CD4-positive, alpha-beta T cell (primary cell): ENCODE measurements at places on chromosomes 16 and 17.

DNA sequence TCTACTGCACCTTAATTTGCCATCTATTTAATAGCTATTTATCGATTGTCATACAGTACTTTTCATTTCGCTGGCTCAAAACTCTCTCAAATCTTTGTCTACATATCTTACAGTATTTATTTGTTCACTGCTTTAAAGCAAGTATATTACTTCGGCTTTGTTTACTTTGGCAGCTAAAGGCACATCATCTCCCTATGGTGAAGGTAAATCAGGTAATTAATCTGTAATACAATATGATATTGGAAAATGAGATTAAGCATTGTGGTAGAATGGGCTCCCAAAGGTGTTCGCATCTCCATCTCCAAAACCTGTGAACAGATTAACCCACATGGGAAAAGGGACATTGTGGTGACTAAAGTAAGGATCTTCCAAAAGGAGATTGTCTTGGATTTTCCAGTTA lies 6.5 kb downstream of the TMEM170A start:
- DNase-seq: no peak

GRCh38 chr16:75385507-75386152 lies 47.7 kb downstream of the CFDP1 start:
- peak; percentile 81 for DNase-seq

GRCh38 chr17:29715680-29716079 lies 93.0 kb upstream of the CORO6 start:
- DNase-seq: no peak

DNA sequence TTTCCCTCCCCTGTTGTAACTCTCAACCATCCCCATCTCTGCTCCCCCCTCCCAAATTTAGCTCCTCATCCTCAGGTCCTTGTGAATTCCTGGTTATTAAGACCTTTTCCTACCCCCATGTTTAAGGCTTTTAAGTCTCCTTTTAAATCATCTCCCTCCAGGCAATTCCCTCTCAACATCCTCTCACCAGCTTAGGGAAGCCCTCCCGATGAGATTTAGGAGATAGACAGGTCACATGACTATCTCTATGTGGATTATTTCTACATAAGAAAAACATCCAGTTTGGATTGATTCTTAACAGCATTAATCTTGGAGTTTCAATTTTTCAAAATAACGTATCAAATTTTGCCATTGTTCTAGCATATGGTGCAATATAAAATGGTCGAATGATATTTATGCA lies 12.5 kb upstream of the WSB1 start:
- no peak for DNase-seq

GRCh38 chr17:78174870-78175642 lies 6.7 kb downstream of the SYNGR2 start:
- no peak for DNase-seq

DNA sequence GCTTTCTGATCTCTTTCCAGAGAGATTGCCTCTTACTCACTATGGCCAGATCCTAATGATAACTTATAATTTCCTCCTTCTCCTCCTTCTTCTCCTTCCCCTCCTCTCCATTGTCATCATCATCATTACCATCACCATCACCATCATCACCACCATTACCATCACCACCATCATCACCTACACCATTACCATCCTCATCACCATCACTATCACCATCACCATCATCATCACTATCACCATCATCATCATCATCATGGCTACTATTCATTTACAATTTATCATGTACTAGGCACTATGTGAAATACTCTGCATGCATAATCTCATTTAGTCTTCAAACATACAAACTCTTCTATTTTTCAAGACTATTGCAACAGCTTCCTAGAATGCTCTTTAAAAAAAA lies 540.9 kb upstream of the C16orf82 start:
- DNase-seq: no peak

GRCh38 chr16:53968896-53969295 lies 264.9 kb downstream of the FTO start:
- DNase-seq: no peak

DNA sequence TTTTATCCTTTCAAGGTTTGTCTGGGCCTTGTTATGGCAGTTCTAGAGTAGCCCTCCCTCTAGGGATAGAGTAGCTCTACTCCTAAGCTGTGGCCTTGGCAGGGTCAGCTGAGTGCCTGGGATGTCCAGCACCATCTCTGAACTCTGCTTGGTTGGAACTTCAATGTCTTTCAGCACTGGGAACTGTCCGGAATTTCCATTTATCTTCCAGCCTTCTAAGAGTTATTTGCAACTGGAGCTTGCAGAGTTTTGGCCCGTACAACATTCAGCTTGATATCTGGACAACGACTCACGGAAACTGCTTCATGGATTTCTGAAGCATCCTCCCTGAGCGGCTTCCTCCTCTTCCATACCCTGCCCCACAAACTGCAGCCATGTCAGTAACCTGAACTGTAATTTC lies 22.9 kb downstream of the MMD start:
- DNase-seq: no peak

GRCh38 chr17:68567035-68567434 lies 34.1 kb downstream of the FAM20A start:
- no peak for DNase-seq

DNA sequence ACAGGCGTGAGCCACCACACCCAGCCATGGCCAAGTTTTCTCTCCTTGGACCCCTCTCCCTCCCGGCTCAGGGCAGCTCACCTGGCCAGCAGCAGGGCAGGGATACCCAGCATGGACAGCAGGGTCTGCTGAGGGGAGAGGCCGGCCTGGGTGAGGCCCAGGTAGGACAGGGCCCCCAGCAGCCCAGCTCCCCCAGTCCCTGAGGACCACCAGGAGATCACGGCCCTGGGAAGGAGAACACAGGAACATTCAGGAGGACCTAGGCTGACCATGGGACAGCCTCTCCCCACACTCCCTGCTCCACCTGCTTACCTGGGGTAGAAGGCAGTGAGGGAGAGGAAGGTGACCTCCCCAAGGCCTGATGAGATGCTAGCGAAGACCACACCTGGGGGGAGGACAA lies 5.6 kb downstream of the CLN3 start:
- DNase-seq: no peak

GRCh38 chr17:81056312-81056711 lies 21.4 kb downstream of the BAIAP2 start:
- no peak for DNase-seq

DNA sequence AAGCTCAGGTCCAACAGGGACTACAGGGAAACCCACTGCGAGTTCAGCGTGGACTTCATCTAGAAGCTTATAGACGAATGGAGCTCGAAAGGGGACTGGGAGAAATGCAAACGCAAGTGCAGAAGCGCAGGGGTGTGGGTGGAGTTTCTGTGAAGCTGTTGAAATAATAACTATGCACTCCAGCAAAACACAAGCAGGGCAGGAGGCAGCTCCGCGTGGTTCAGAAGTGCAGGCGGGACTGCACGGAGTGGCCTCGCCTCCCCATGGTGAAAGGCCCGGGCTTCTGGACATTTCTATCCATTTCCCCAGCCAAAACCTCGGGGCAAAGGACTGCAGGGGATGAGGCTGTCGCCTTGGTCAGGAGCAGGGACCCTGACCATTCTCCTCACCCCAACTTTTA lies 74.5 kb downstream of the ZNF423 start:
- DNase-seq: no peak

- DNase-seq: no peak
Observed at GRCh38 chr17:82849076-82849945, 9.5 kb upstream of the ZNF750 start.

- DNase-seq: no peak
Observed at GRCh38 chr16:62638964-62639870, 603.0 kb upstream of the CDH8 start.

- DNase-seq: no peak
Observed at GRCh38 chr16:86568677-86569623, 2.3 kb downstream of the FOXC2 start.

GRCh38 chr17:10875984-10876555 lies 38.2 kb upstream of the PIRT start:
- DNase-seq: no peak

DNA sequence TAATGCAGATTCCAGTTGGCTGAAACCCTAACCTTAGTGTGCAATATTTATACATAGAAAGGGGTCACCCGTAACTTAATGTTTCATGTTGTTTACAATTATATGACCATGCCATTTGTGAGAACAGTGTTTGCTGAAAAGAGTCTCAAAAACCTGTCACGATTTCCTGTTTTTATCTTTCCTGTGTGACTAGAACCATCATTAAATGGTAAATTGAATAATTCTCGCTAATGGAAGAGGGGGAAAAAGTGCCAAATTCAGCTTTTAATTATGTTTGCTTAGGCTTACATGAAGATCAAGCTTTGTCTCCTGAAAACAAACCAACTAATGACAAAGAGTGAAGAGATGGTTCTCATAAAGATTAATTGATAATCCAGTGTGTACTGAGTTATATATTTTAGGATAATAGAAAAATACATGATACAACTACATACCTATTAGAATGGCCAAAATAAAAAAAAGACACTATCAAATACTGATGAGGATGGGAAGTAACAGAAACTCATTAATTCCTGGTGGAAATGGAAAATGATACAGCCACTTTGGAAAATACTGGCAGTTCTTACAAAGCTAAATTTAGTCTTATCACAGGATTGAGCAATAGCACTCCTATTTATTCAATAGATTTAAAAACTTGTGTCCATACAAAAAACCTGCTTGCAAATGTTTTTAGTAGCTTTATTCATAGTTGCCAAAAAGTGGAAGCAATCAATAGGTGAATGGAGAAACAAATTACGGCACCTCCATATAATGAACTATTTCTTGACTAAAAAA lies 141.7 kb downstream of the CDK5R1 start:
- no peak for DNase-seq

DNA sequence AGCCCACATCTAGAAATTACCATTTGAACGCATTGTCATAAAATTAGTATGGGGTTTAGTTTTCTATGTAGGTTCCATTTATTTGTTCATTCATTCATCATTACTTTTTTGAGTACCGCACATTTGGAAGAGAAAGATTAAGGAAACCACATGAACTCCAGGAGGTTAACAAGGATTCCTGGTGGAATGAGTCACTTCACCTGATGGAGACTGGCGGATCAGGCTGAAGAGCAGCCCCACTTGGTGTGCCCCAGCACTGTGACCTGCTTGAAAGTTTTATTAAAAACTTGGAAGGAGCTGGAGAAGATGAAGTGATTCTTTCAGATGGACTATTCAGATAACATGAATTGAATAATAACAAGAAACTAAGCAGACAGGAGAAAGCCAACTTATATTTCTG lies 293.6 kb upstream of the CDH11 start:
- no peak for DNase-seq

GRCh38 chr16:85072947-85073346 lies 39.3 kb downstream of the CIBAR2 start:
- DNase-seq: no peak

DNA sequence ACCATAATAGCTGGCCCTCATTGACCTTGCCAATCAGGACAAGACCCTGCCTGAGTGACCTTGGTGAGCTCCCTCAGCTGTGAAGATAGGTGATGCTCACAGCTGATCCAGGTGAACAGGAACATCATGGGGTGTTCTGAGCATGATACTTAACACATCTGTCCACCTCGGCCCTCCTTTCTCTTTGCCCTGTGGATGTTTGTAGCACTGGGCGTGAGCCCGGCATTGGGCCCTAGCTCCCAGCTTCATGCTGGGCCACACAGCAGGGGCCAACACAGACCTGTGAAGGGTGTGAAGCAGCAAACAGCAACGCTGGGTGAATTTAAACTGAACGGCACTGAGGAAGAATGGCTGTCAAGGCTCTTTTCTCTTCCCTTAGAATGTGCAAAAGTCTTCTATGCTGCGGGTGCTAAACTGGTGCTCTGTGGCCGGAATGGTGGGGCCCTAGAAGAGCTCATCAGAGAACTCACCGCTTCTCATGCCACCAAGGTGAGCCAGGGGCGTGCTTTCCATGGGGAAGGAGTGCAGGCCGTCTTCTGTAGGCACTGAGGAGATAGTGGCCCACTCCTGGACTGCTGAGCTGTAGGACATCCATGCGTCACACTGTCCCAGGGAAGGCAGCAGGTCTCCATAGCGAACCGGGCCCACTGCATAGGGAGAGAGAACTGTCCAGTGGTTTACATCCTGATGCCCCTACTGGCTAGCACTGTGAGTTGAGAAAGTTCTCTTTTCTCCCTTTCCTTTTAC lies 35.9 kb downstream of the TMEM11 start:
- DNase-seq: no peak

DNA sequence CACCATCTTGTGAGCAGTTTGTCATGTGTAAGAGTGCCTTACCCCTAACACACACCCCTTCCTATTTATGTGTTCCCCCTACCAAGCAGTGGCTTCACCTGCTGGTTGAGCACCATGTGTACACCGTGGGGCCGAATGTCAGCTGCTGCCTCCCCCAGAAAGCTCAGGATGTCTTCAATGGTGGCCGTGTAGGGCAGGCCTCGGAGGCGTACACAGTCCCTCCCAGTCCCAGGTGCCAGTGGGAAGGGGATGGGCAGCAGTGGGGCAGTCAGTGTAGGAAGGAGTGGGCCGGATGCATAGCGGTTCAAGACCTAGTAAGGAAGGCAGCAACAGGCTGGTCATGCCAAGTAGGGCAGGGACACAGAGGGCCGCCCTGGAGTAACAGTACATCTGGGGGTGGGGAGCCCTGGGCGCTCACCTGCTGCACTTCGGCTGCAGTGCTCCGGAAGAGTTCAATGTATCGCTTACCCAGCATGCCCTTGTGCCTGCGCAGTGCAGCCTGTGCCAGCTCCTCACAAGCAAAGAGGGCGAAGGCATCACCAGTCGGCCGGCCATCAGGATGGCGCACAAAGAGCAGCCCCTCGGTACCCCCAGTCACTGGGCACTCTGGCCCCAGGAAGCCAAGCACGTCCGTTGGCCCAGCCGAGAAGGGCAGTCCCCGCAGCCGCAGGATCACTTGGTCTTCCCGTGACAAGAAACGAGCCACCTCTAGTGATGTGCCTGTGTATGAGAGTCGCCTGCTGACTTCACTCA lies 4.4 kb downstream of the ESRP2 start:
- no peak for DNase-seq

- no peak for DNase-seq
Observed at GRCh38 chr17:74159226-74159840, 44.1 kb upstream of the RPL38 start.

DNA sequence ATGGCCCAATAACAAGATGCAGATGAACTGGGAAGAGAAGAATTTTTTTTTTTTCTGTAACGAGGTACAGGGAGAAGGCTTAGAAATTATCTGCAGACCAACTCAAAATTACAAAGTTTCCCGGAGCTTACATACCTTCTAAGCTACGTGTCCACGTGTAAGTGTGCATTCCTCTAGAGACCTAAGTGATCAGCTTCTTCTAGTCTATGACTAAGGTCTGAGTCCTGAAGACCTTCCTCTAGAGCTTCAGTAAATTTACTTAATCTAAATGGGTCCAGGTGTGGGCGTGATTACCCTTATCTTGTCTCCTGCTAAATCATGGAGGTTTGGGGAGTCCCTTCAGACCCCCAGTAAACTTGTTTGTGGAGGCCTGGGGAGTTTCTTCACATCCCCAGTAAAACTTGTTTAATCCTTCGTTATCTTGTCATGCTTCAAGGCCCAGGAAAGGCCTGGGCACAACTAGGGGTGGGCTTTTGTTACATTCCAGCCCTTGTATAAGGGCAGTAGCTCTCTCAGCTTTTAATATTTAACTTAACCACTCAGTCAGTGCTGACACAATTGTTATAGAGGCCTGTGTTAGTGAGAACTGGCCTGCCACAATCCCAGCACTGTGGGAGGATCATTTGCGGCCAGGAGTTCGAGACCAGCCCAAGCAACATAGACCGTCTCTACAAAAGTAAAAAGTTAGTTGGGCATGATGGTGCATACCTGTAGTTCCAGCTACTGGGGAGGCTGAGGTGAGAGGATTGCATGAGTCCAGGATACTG lies 342.3 kb downstream of the SNX29 start:
- DNase-seq: no peak
